ENCODE measurements at places on chromosomes 7 and 10.

- DNase-seq: no peak
Measured at GRCh38 chr7:46982928-46983327, 599.0 kb downstream of the TNS3 start.

DNA sequence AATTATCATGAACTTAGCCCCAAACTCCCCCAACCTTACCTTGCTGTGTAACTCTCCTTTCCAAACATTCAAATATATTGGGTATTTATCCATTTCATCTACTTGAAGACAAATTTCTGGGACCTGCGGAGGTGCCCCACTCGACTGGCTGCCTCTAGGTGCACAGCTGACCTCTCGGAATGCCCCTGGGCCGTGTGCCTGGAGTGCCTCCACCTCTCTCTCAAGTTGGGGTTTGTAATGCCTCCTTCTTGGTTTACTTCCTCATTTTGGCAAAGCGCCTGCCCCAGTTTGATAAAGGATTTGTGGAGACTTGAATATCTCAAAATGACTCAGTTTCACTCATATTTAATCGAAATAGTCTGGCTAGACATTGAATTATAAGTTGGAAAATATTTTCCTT, 16.6 kb downstream of the ZNF777 start:
- DNase-seq: no peak

GRCh38 chr7:38321515-38321944, 48.1 kb upstream of the TARP start:
- DNase-seq: no peak

- DNase-seq: no peak
Measured at GRCh38 chr7:134317434-134317833, 704 bp upstream of the SLC35B4 start.

GRCh38 chr7:15886626-15887025, 200.1 kb upstream of the MEOX2 start:
- no peak for DNase-seq
